Activated CD8-positive, alpha-beta memory T cell treated with anti-CD3 and anti-CD28 coated beads, Interleukin-2, amount 50 U/mL, for 4 hours (primary cell): ENCODE measurements at places on chromosomes 3 and 15.

GRCh38 chr15:52113708-52114107 is 1.1 kb upstream of the BCL2L10 start:
- no peak for DNase-seq

- no peak for DNase-seq
Observed at GRCh38 chr3:38368238-38368637, 21.7 kb downstream of the XYLB start.

DNA sequence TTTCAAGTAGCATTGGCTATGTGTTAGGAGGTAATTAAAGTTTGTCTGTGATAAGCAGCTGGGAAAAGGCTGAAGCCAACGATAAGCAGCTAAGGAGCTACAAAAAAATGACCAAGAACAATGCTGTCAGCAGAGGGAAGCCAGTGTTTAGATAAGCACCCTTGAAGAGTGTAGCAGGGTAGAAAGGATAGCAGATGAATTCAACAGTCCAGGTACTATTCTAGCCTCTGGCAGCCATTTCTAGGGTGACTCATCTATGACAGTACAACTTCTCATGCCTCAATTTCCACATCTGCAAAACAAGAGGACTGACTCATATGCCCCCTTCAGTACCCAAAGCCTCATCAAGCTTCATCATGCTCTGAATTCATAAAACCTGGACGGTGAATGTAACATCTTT is 617.6 kb upstream of the UBE2E2 start:
- no peak for DNase-seq

GRCh38 chr3:158794936-158795518 is 6.8 kb upstream of the MFSD1 start:
- no peak for DNase-seq

DNA sequence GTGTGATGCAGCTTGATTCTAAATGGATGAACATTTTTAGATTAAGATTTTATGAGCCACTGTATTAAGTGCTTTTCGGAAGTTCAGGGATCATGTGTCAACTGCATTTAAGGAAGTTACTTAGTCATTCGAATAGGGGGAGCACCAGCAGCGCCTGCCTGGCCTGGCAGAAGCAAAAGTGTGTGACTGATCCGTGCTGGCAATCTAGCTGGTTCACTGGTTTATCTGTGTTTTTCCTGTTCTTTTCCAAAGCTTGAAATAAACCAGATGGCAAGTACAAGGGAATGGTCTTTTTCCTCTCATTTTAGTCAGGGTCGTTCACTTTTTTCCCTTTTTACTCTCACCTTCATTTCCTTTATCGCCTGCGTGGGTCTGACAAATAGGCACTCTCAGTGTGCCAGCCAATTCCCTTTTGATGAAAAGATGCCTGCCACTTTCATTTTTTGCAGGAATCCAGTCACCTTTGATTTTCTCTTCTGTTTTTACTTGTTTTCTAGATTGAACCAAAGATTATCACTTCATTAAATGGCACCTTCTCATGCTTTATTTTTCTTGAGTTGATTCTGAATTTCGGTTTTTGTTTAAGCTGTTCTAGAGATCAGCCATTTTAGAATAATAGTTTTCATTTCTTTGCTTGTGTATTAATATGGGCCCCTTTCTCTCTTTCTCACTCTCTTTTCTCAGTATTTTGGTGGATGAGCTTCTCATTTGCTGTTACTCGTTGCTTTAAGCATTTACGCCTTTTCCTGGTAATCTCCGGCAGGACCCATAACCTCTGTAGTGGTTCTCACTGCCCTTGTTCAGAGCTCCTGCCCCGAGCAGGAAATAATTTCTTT is 2.8 kb downstream of the ABHD2 start:
- peak; percentile 49 for DNase-seq

DNA sequence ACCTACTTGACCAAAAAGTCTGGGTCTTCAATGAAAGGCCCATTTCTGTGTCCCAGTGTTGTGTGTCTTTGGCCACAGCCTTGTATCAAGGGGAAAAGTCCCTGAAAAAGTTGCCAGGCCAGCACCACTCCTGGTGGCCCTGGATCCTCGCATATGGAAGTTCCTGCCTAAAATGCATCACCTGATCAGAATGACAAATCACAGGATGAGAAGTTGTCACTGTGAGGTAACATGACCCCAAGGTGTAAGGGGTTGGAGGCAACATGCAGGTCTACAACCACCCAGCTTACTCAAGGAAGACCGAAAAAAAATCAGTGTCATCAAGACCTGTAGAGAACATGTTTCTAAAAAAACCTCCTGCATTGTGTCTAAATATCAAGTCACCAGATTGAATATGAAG is 25.6 kb downstream of the PARP15 start:
- DNase-seq = no peak

DNA sequence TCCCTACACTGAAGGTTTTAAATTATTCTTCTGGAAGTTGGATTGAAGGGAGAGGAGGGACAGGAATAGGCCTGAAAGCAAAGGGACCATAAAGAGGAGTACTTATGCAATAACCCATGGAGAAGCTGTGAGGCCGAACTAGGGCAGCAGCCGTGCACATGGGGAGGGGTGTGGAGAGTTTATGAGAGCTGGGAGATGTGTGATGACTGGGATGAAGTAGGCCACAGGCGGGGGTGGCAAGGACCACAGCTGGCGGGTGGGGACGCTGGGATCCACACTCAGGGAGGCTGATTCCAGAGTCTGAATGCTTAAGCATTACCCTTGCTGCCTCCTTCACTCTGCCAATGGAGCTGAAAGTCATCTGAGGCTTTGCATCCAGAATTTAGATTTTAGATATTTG is 123.8 kb downstream of the ARNT2 start:
- DNase-seq = no peak
